ENCODE measurements at places on chromosomes 1 and 21.

DNA sequence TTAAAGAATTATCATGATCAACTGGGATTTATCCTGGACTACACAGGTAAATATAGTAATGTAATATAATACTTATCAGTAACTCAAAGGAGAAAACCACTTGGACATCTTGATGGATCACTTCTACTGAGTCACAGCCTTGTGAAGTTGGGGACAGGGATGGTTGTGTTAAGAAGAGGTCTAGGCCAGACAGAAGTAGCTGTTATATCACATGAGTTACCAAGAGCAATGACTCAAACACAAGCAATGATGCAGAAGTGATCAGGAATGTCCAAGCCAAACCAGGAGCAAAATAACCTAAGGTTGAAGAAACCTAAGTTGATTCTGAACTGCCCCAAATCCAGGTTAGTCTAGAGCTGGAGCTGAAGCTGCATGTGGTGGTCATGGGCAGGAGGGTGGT is 424.5 kb upstream of the DAB1 start:
- no peak for DNase-seq

- no peak for DNase-seq
These were observed 273.1 kb upstream of the SNX7 start for GRCh38 chr1:98388441-98388840.

DNA sequence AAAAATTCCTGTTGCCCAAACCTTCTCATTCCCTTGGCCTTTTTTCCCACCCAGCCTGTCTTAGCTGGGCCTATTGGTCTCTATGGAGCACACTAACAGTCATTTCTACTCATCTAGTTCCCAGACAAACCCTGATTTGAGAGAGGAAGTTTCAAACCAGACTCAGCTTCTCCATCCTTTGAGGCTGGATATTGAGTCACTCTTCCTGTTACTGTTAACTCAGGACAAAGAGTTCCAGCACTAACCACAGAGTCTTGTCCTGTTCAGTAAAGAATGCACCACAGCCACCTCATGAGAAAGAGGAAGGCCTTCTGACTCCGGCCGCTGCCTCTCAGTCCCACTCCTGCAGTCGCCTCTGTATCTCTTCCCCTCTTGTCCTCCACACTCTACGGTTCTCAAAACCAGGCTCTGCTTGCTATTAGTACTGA is 137.8 kb downstream of the PTPRC start:
- no peak for DNase-seq

GRCh38 chr1:204564835-204565234 is 48.6 kb downstream of the MDM4 start:
- DNase-seq = no peak

- no peak for DNase-seq
These were observed 91.5 kb downstream of the SIPA1L2 start for GRCh38 chr1:232538224-232538942.

DNA sequence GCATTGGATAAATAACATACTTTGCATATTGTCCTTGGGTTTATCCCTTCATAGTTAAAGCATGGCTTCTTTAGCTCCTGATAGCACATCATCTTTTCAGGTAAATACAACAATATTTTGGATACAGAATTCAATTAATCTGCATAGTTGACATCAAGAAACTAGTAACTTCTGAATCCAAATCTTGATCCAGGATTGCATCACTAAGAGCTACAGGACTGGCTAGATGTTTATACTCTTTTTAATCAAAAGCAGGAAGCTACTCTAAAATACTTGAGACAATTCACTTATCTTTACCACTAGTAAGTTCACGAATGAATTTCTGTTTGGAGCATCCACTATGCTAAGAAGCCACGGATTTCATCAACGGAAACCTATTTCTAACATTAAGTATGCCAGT is 54.2 kb upstream of the SLC44A3 start:
- no peak for DNase-seq

DNA sequence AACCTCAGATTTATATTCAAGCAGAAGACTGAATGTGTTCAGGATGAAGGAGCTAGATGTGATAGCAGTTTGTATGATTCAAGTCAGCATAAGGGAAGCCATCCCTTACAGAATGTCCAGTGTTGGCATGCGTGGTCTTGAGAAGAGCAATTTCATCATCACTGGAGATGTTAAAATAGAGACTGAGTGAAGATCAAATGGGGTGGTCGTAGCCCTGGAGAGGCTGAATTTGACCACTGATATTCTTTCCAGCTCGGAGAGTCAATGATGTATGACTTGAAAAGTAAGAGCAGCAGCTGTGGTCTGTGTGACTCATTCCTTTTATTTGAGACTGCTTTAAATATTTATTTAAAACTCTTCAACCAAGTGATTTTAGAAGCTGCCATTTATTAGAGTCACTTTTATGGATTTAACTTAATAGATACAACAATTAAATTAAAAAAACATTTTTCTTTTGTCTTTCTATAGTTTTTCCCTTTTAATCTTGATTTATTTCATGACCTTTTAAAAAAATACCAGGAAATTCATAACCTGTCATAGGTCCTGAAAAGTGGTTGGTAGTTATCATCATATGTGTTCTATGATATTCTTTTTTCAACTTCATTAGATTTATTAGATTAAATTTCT is 15.5 kb downstream of the FMN2 start:
- DNase-seq = no peak

DNA sequence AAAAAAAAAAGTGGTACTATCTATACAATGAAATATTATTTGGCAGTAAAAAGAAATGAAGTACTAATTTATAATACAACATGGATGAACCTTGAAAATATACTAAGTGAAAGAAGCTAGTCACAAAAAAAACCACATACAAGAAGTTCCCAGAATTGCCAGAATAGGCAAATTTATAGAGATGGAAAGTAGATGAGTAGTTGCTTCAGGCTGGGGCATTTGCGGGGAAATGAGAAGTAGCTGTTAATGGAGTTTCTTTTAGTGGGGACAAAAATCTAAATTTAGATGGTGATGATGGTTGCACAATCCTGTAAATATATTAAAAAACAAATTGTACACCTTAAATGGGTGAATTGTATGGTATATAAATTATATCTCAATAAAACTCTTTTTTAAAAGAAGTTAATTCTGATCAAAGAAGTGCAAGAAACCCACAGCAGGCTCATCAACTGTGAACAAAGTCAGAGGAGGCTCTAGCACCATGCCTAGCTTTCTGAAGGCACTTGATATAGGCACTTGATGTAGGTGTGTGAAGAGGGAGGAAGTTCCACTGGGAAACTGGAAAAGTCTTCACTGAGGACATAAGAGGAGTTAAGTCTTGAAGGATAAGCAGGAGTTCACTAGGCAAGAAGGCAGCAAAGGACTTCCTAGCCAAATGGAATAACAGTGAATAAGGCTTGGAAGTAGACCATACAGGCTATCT is 52.5 kb downstream of the DMAP1 start:
- no peak for DNase-seq

- DNase-seq = no peak
These were observed 9.9 kb upstream of the CHI3L1 start for GRCh38 chr1:203196371-203196770.

DNA sequence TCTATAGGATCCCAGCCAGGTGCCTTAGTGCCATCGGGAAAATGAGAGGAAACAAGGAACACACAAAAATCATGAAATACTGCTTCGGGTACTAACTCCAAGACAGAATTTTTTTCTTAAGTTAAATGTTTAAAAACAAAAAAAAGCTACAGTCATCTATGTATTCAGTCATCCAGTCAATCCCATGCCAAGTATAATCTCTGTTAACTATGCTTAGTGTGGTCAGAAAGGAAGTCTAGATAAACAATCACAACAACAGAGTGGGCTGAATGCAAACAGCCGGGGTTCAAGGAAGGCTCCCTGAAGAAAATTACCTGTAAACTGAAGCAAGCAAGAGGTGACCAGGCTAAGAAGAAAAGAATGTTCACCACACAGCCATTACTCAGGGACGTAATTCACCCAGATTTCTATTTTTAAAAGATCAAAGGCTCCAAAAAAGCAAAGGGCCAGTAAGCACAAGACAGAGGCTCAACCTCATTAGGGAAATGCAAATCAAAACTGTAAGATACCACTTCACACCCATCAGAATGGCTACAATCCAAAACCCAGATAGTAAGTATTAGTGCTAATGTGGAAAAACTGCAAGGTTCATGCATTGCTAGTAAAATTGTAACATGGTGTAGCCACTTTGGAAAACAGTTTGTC is 53.0 kb downstream of the RERE start:
- no peak for DNase-seq

DNA sequence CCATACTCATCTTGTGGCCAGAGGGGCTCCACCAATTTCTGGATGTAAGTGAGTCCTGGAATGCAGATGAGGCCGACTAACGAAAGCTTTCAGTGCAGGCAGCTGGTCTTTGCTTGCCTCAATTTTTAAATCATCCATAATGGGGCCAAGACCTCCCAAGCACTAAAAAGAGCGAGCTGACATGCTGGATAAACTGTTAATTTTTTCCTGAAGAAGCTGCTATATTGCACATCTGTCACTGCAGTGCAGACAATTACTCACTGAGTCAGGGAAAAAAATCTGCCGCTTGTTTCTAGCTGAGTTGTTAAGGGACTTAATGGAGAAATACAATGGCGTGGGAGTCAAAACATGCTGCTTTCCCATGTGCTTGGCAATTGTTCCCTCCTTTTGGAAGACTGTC is 205.5 kb downstream of the GPATCH2 start:
- DNase-seq = no peak

GRCh38 chr1:201463071-201463552 is 5.9 kb downstream of the PHLDA3 start:
- no peak for DNase-seq

GRCh38 chr1:55815745-55816455 is 600.7 kb upstream of the USP24 start:
- DNase-seq = no peak

GRCh38 chr21:25501462-25501861 is 105.8 kb downstream of the MRPL39 start:
- DNase-seq = no peak

GRCh38 chr1:89602871-89603404 is 30.0 kb upstream of the LRRC8C start:
- peak; percentile 38 for DNase-seq

- DNase-seq = no peak
These were observed 4.4 kb downstream of the ACBD3 start for GRCh38 chr1:226181996-226182714.

- DNase-seq = peak; percentile 28
These were observed 976 bp downstream of the SSBP3 start for GRCh38 chr1:54404939-54405897.

DNA sequence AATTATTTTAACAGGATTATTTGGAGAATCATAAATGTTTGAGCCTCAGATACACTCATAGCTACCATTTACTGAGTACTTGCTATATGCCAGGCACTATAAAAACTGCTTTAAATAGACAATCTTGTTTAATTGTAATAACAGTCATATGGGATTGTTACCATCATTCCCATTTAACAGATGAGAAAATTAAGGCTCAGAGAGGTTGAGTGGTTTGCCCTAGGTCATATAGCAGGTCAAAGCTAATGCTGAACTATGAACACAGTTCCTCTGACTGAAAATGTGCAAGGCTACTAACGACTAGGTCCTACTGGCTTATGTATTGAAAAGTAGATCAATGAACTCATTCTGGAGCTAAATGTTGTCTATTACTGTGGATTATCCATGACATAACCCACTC is 63.4 kb downstream of the DDR2 start:
- no peak for DNase-seq

GRCh38 chr1:184664042-184664660 is 90.5 kb downstream of the EDEM3 start:
- no peak for DNase-seq

GRCh38 chr21:45322231-45322959 is 34.7 kb upstream of the POFUT2 start:
- DNase-seq = peak; percentile 24

DNA sequence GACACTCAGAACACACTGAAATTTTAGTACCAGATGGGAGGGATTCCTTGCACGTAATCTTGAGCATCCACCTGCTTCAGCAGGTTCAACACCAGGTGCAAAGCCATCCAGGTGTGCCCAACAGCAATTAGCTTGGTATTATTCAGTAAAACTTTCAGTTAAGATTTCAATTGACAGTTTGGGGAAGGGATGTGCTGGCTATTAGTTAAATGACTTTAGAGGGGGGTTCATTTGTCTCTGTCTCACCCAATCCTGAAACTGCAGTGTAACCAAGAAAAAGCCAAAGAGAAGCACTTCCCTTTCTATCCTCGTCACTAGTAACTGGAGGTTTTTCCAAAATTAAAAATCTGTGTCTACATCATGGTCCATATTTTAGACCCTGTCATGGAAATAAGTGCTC is 90.9 kb downstream of the PIK3R3 start:
- DNase-seq = no peak

GRCh38 chr1:178544531-178544930 is 31.6 kb downstream of the TEX35 start:
- no peak for DNase-seq

DNA sequence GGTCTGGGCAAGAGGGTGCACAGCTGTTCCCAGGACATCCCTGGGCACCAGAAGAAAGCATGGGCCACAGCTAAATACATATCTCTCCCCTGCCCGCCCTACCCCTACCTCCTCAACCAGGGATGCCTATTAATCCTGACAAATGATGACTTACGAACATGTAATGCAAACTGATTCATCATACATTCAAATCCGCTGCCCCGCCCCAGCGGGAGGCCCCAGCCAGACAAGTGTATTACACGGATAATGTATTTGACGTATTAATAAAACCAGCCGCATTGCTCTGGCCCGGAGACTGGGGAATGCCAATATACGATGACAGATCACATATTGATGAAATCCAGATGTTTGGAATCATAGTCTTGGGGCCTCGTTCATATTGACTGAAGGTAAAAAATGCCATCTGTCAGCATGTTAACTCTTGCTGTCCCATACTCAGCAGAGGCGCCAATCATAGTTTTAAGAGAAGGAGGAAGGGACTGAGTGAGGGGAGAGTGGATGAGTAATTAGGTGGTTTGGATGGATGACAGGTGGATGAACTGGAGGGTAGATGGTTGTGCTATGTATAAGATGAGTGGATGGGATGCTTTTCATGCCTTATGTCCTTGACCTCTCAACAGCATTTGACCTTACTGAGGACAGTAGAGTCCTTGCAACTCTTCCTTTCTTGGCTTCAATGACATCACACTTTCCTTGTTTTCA is 68.2 kb downstream of the TMEM53 start:
- no peak for DNase-seq

DNA sequence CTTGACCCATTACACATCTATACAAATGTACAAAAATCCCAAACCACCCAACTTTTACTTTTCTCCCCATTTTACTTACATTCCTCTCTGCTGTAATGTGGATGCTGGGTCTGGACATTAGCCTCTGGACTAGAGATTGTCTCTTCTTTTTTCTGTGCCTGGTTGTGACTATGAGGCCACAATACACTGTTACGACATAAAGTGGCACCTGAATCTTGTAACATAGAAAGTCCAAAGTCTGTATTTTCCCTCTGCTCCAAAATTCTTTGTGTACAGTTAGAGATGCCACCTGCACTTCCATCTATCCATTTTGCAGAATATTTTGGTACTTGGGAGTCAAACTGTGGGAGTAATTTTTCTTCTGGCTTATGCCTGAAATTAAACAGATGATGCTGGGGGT is 22.7 kb downstream of the C21orf91 start:
- no peak for DNase-seq

- peak; percentile 55 for DNase-seq
These were observed 574 bp downstream of the ITPKB start for GRCh38 chr1:226738421-226738994.

All from activated naive CD4-positive, alpha-beta T cell treated with anti-CD3 and anti-CD28 coated beads, Interleukin-2, amount 50 U/mL, for 16 hours (primary cell).